ENCODE measurements at places on chromosomes 7 and 10. TPM values are rescaled to one million over a fixed set of nuclear protein-coding genes. Genes with fewer than 3 reads are reported as not detected.

Gene OPALIN
- not detected for total RNA-seq

Gene PIK3CG
- total RNA-seq, result not detected

Gene BUD31
- total RNA-seq, result 169 TPM

Gene LIPM
- not detected for total RNA-seq

Gene CPVL
- 0.64 TPM for total RNA-seq

Gene DRGX
- total RNA-seq, result not detected

Gene ADGRA1
- total RNA-seq, result not detected
